Stimulated activated CD8-positive, alpha-beta memory T cell treated with anti-CD3 and anti-CD28 coated beads, Interleukin-7, amount 100 ng/mL, for 1 hour (primary cell): ENCODE measurements at places on chromosomes 4 and X.

- no peak for DNase-seq
Measured at GRCh38 chrX:68877606-68878005, 48.8 kb downstream of the EFNB1 start.

DNA sequence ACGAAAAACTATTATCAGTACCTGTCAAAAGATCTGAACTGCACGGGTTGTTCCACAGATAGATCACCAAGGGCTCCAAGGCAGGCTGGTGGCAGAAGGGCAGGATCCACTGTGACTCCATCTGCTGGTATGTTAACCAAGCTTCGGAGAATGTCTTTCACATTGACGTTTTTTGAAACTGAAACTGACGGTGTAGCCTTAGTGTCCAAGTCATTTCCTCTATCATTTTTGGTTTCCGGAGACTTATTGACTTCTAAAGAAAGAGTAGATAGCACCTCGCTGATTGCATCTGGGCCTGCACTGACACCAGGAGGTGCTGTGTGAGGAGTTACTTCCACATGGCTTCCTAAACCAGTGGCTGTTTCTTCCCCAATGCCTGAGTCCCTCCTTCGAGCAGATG, 186.9 kb downstream of the LRBA start:
- peak; percentile 5 for DNase-seq

DNA sequence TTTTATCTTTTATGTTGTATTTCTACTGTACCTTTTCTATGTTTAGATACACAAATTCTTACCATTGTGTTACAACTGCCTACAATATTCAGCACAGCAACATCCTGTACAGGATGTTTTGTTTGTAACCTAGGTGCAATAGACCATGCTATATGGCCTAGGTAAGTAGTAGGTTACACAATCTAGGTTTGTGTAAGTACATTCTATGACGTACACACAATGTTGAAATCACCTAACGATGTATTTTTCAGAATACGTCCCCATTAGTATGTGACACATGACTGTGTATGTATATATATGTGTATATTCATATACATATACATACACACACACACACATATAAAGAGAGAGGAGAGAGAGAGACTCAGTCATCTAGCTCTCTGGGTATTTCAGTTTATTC, 103.5 kb downstream of the CLNK start:
- no peak for DNase-seq

GRCh38 chr4:16914208-16914607, 15.8 kb upstream of the LDB2 start:
- DNase-seq: no peak

GRCh38 chr4:89140168-89140759, 28.9 kb downstream of the TIGD2 start:
- no peak for DNase-seq

- no peak for DNase-seq
Measured at GRCh38 chrX:37553476-37553875, 18.0 kb upstream of the LANCL3 start.
